ENCODE measurements at places on chromosomes 7 and 10.

- no peak for DNase-seq
These were observed 784 bp upstream of the SERPINE1 start for GRCh38 chr7:101125989-101126650.

DNA sequence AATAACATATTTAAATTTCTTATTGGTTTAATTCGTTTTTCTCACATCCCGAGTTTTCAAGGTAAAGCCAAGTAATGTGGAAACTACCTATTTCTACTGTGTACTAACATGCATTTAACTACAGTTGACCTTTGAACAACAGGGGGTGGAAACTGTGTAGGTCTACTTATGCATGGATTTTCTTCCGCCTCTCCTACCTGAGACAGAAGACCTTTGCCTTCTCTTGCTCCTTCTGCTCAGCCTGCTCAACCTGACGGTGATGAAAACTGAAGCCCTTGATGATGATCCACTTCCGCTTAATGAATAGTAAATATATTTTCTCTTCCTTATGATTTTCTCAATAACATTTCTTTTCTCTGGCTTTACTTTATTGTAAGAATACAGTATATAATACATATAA, 18.5 kb downstream of the MEOX2 start:
- no peak for DNase-seq

DNA sequence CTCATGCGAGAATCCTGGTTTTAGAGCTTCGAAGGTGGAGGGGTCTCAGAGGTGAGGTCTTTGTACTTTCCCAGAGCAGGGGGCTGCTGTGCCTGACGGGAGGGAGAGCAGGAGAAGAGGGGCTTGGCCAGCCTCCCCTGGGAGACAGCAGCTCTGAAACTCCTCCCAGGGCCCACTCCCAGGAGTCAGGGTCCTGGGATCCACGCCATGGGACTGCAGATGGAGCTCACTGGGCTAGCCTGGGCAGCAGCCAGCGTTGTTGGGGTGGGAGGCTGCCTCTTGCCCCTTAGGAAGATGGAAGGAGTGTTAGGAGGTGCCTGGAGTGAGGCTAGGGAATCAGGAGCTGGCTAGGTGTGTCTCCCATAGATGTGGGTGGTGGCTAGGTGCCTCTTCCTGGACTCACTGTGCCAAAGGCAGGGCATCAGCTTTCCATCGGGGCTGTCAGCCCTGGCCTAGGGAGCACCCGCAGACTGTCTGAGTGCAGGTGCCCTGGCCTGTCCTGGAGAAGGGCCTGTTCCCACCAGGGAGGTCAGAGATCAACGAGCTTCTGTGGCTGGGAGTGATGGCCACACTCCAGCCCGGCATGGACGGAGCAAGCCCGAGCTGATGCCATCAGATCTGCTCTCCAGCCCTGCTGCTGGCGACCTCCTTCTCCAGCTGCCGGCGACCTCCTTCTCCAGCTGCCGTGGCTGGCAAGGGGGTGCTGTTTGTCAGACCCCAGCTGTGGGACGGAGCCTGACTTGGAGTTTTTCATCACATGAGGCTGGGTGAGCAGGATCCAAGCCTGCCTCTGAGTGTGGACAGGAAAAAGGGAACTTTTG, 111.3 kb downstream of the PTPN20 start:
- DNase-seq, result no peak

DNA sequence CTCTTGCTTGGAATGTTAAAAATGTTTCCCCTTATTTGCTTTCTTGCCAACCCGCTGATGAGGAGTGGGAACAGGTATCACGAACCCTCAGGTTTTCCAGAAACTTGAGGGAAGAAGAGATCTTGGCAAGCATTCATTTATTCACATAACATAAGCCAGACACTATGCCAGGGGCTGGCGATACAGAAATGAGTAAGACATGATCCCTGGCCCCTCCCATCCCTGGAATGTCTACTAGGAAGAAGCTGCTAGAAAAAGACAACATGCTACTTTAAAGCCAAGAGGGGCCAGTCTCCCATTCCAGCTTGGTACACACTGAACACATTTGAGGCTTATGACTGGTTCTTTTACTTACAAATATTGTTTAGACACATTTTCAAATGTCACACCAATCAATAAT, 26.4 kb downstream of the SLC35B4 start:
- no peak for DNase-seq

- DNase-seq, result no peak
These were observed 227.2 kb downstream of the CUX1 start for GRCh38 chr7:102044641-102044983.

DNA sequence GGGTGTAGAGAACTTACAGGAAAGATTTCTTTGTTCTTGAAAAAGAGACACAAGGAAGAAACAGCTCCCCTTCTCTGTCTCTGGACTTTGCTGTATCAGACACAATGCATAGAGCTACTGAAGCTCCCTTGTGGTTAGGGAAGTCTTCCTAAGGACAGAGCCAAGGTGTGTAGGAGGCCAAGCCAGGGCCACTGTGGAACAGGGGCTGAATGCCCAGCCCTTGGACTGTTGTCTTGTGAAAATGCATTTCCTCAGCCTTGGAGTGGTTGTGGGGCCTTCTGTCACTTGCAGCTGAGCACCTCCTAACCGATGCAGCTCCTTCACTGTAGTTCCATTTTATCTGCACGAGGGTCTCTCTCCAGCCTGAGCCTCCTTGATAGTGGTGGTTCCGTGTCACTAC, 353.4 kb downstream of the CCSER2 start:
- DNase-seq, result no peak

- DNase-seq, result no peak
These were observed 21.5 kb upstream of the INPP5A start for GRCh38 chr10:132515811-132516726.

DNA sequence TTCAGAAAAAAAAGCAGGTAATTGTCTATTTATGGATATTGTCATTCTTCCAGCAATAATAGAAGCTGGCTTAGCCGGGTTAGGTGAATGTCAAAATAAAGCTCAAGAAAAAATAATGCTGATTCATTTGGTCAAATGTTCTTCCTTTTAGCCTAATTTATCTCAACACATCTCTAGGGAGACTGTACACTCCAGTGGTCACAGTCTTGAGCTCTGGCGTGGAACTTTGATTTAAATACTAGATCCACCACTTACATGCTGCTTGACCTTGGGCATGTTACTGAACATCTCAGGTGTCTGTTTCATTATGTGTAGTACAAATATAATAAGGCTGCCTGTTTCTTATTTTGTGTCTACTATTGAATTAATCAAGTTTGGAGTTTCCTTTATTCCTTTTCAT, 22.0 kb downstream of the PRTFDC1 start:
- DNase-seq, result no peak

GRCh38 chr7:28862595-28863272, 95.4 kb downstream of the TRIL start:
- DNase-seq, result no peak

DNA sequence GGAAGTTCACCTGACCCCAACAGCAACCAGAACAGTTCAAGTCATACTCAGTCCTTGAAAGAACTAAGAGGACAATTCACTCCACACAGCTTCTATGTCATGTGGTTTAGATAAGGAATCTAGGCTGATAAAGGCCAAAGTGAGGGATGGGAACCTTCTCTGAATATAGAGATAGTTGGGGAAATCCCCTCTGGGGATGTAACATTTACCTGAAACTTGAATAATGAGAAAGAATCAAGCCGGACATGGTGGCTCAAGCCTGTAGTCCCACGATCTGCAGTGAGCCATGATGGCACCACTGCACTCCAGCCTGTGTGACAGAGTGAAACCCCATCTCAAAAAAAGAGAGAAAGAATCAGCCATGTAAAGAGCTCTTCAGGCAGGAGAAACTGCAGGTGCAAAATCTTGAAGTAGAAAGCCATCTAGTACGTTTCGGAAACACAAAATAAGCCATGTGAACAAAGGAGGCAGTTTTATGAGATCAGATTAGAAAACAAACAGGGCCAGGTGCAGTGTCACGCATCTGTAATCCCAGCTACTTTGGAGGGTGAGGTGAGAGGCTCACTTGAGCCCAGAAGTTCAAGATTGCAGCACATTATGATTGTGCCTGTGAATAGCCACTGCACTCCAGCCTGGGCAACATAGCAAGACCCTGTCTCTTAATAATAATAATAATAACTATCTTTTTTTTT, 4.5 kb upstream of the DNMBP start:
- no peak for DNase-seq

GRCh38 chr7:137734221-137734620, 112.6 kb downstream of the DGKI start:
- DNase-seq, result no peak

GRCh38 chr7:155455132-155455693, 2.7 kb upstream of the EN2 start:
- DNase-seq, result no peak

DNA sequence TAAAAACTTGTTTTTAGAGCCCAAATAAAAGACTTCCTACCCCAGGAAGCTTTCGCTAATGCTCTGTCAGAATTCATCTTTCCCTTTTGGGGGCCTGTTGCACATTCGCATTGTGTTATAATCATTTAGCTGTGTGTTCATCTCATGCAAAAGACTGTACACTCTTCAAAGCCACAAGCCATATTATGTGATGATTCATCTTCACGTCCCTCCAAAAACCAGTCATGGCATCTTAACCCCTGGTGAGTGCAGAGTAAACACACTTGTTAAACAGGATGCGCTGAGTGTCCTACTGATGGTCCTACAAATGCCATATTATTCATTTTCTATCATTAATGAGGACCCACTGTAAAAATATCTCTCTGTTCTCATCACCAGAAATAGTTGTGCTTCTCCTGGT, 235.4 kb downstream of the KIAA1217 start:
- no peak for DNase-seq

DNA sequence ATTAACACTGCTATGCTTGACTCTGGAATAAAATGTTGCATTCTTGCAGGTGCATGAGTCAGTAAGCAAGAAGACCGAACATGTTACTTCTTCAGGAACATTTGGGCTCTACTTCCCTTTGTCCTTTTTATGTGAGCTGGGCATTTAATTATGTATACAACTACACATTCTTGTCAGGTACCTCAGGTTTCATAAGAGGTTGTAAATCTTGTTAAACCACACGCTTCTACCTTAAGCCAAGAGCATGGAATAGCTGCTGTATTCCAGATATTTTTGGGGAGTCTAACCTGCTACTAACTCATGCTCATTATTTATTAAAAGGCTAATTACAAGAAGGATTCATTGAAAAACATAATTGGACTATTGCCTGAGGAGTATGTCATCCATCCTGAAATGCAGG, 414.2 kb upstream of the KLF6 start:
- no peak for DNase-seq

GRCh38 chr7:128406314-128407232, 3.2 kb downstream of the IMPDH1 start:
- DNase-seq, result no peak

DNA sequence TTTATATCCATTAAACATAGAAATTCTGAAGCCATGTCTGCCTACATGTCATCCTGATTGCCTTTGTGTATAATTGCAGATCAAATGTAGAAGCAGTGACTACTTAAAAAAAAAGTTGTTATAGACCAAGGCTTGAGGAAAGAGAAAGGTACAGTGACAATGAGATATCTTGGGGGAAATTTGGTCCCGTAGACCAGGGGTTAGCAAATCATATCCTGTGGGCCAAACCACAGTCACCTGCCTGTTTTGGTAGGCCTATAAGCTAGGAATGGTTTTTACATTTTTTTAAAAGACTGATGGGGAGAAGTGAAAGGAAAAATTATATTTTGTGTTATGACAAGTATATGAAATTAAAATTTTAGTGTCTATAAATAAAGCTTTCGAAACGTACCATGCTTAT, 12.9 kb downstream of the PAPSS2 start:
- DNase-seq, result no peak

DNA sequence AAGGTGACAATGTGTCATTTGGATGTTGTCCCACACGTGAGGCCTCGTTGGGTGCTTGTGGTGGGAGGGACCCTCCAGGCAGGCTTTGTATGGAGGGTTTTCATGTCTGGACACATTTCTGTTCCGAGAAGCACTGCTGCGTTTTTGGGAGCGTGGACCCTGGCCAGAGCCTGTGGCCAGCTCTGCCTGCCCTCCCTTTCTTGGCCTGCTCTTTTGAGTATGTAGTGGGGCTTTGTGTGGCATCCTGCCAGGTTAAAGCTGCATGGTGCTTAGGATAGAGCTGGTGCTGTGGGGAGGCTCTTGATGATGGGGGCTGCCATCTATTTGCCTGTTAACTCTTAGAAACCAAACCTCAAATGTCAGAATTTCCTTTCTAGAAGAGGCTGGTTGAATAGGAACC, 45.7 kb downstream of the GLRX3 start:
- no peak for DNase-seq

DNA sequence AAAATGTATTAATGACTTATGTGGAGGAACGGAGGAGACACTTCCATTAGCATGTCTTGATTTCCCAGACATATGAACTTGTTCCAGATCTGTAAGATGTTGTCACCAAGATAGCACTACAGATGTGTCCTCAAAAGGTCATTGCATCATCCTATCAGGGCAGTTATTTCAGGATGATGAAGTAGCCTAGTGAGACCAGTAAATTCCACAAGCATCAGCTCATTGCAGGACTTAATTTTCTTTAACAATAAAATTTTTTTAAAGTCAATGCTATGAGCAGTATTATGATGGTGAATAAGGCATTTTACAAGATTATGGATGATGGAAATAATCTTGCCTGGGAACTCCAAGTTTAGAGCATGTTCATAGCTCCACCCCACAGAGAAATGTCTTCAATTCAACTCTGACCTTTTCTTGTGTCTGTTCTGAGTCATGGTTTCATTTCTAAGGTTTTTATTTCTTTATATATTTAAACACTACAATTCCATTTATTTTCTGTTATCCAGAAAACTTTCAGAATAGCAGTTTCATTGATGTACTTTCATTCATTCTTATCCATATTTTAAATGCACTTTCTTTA, 1203.3 kb upstream of the CELF2 start:
- DNase-seq, result no peak

GRCh38 chr10:75858339-75858738, 426.9 kb downstream of the LRMDA start:
- no peak for DNase-seq

- DNase-seq, result no peak
These were observed 352.4 kb upstream of the AOAH start for GRCh38 chr7:37076668-37077067.

GRCh38 chr7:101927802-101928201, 110.4 kb downstream of the CUX1 start:
- DNase-seq, result no peak

- DNase-seq, result no peak
These were observed 90.0 kb downstream of the C1GALT1 start for GRCh38 chr7:7272294-7272693.

GRCh38 chr7:101121991-101122932, 4.6 kb upstream of the SERPINE1 start:
- no peak for DNase-seq

DNA sequence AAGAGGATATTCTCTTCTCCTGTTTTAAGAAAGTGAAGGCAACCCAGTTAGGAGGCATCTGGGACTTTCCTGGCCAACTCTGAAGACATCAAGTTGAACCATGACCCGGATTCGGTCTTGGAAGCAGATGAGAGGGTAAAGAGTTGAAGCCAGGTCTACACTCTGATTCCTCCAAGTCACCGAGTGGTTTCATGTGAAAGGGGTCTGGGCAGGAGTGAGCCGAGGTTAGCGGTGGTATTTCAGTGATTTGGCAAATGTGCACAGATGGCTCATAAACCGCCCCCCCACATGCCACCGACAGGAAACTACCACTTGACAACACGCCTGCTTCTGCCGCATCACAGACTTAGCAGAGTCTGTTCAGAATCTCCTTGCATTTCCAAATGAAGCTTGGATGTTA, 11.4 kb upstream of the REPIN1 start:
- no peak for DNase-seq

GRCh38 chr7:114432703-114433102, 18.1 kb downstream of the FOXP2 start:
- DNase-seq, result no peak

Data from stimulated activated CD4-positive, alpha-beta T cell treated with anti-CD3 and anti-CD28 coated beads, Interleukin-1b, Interleukin-23, amount 100 ng/mL, for 1 hour (primary cell).